ENCODE measurements at places on chromosomes 13 and 19. TPM values are rescaled to one million over a fixed set of nuclear protein-coding genes. Genes with fewer than 3 reads are reported as not detected.

The PINLYP gene
- total RNA-seq = 0.96 TPM

The TMEM143 gene
- total RNA-seq = 11.9 TPM

The HSPB6 gene
- total RNA-seq = 0.49 TPM

The NTN5 gene
- 1.8 TPM for total RNA-seq

The NOTCH3 gene
- total RNA-seq = 3.6 TPM

The FFAR1 gene
- total RNA-seq = not detected

Measured in glutamatergic neuron (in vitro differentiated cells).